Cerebellar cortex (tissue), 1 donor: ENCODE measurements at places on chromosomes 4 and X.

DNA sequence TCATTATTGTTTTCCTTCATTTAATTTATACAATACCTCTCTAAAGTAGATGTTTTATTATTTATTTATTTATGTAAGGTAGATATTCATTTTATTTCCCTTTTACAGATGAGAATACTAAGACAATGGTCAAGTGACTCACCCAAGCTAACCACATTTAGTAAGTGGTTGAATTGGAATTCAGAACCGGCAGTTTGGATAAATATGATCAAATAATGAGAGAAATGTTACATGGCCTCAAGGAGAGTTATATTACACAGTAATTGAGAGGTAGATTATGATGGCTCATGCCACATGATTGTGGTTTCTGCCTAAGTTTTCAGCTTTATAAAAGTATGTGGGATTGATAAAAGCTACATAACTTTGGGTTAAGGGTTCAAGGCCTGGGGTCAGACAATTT is 239.4 kb upstream of the BOD1L1 start:
- DNase-seq: no peak

DNA sequence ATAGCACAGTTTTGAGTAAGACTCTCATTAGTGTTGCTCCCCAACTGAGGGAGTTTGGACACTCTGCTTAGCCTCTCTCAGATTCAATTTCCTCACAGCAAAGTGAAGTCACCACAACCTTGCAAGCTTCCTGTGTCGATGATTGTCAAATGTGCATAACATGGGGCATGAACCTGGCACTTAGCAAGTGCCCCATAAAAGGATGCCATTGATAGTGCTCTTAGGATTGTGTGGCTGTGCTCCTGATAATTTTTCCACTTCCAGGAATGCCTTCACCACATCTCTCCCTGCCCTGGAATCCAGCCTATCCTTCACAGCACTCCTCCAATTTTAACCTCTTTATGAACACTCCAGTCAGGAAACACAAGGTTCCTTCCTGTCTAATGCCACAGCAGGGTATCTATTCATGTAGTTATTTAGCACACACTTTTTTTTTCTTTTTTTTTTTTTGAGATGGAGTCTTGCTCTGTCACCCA is 309.4 kb downstream of the PPP3CA start:
- no peak for DNase-seq

DNA sequence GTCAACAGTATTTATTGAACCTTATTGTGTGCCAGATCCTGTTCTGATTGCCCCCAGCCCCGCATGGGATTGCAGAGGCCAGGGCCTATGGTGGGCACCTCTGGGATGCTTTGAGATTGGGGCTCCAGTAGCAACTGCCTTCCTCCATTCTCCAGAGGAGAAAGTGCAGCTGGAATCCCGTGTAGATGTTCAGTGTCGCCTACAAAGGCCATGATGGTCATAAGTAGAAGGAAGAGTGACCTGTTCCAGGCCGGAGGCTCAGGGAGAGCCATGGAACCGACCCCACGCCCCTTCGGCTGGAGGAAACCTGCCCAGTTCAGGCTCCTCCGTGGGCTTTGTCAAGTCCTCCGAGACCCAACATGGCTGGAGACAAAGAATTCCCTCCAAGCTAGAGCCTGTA is 287.5 kb downstream of the FBXW7 start:
- DNase-seq: no peak

DNA sequence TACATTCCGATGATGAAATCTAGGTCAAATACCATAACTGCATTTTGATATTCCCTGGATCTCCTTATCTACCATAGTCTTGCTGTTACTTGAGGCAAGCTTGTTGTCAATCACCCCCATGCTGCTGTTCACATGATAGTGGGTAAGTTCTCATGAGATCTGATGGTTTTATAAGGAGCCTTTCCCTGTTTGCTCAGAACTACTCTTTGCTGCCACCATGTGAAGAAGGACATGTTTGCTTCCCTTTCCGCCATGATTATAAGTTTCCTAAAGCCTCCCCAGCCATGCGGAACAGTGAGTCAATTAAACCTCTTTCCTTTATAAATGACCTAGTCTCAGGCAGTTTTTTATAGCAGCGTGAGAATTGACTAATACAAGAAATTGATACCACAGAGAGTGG is 432.0 kb downstream of the GLUD2 start:
- DNase-seq: no peak

DNA sequence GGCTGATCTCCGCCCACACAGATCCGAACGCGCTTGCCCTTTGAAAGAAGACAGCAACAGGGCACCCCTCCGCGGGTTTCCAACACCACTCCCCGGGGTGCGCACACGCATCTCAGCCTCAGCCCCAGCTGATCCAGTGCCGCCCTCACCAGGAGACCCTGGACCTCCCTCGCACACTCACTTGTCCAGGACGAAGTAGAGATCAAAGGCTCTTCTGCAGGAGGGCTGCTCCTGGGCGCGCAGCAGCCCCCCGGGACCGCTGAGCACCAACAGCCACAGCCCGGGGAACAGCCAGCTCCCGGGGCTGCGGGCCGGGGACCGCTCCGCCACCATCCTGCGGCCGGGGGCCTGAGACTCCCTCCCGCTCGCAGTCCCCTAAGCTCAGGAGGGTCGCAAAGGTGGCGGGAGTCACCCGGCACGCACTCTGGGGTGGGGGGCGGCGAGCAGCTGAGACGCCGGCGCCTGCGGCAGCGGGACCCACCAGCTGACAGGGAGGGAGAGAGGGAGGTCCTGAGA is 743 bp downstream of the ANTXR2 start:
- no peak for DNase-seq

DNA sequence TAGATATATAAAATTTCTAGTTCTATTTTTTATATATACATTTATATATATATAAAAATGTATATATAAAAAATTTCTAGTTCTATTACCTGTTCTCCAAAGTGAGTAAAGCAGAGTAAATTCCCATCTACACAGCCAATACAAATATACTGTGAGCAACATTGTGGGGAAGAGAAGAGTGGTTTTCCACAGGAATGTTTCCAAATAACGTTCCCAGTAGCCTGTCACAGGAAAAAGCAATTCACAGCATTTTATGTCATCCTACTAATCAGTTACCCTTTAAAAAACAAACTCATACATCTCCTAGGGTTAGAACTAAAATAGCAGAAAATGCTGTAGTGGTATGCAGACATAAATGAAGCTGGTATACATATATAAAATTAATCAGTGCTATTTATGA is 44.5 kb downstream of the AASDH start:
- DNase-seq: no peak

DNA sequence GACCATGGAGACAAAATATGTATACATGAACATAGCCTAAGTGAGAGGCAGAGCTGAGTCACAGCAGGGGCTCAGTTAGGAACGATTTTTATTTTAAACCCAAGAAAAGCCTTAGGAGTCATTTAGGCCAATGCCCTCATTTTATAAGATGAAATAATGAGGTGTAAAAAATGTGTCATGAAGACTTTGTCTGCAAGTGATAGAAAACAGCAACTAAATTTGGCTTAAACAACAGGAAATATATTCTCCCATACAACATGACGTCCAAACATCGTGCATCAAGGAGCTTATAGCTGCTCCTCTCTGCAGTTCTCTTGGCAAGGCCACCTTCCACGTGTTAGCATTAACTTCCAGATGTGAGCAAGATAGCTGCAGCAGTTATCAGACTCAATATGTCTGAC is 16.8 kb downstream of the SCFD2 start:
- no peak for DNase-seq

DNA sequence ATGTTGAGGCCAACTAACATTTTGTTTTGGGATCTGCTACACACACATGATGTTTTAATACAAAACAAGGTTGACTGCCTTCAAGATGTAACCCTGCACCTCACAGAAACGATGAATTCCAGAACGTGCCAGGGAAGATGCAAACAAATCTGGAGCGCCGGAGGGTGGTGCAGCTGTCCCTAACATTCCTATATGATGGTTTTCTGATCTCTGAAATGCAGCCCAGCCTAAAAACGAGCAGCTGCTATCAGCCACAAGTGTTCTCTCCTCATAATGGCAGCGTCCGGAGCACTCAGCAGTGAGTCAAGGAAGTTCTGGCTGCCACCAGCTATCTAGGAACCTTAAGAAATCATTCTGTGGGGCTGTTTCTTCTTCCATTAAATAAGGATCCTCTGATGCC is 333.4 kb downstream of the NR3C2 start:
- no peak for DNase-seq

GRCh38 chr4:10192331-10192730 is 75.7 kb upstream of the WDR1 start:
- DNase-seq: no peak

DNA sequence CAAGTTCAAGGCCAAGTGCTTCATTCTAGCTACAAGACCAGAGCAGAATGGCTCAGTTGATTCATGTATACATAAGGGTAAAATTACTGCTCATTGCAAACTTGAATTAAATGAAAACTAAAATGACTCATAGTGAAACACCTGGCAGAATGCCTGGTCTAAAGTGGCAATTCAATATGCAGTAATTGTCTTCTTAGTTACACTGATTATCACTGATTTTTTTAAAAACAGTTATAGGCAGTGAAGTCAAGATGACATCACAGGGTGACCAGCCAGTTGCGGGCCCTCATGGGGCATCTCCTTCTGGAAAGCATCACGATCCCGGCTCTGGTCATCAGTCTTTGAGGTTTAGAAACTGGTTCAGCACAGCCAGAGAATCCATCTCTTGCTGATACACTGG is 154.2 kb downstream of the RAB28 start:
- DNase-seq: no peak

- DNase-seq: no peak
Measured at GRCh38 chrX:71164071-71164470, 19.4 kb downstream of the NLGN3 start.

DNA sequence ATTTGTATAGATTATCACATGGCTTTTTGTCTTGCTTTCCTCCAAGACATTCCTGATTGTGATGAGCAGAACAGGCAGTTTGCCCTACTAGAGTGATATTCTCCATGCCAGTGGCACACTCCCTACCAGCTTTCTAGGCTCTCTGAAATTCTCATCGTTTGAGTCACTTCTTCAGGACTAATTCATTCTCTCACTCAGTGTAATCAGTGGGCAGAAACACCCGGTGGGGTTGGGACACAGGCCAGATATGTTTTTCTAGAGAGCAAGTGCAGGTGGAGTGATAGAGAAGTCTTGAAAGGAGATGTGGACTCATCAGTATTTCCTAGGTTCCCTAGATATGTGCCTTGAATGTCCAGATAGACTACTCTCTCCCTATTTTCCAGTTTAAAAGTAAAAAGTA is 13.1 kb downstream of the RAB33A start:
- no peak for DNase-seq

DNA sequence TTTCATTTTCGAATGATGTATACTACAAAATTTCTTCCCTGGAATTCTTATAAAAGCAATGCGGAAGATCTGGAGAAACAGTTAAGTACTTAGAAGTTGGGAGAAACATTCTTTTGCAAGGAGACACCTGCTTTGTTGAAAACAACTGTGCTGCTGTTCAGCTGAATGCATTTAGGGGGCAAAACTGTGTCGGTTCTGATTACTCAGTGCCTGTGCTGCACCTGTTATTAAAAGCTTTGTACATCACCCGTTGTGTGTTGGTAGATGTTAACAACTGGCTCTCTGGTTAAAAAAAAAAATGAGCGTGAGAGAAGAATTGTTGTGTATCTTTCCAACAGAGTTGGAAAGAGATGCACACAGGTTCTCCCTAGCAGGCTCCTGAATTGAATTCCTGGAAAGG is 184.1 kb upstream of the HHIP start:
- DNase-seq: no peak

DNA sequence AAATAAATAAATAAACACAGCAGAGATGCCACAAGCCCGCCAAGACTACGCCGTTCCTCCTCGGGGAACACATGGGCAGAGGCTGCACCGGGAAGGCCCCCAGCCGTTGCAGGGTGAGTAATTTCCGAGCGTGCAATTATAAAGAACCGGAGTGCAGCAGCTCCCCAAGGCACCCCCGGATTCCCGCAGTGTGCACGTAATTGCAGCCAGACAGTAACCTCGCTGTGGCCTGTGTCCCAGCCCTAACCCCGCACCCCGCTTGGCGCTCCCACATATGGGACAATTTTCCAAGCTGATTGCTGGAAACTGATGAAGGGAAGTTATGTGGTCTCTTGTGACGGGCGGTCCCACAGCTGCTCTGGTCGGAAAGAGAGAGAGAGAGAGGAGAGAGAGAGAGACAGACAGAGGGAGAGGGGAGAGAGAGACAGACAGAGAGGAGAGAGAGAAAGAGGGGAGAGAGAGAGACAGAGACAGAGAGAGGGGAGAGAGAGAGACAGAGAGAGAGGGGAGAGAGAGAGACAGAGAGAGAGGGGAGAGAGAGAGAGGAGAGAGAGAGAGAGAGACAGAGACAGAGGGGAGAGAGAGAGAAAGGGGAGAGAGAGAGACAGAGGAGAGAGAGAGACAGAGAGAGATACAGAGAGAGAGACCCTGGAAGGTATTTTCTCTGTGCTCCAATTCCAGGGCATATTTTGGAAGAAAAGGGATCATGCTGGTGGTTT is 275.4 kb downstream of the SHOX start:
- DNase-seq: no peak

GRCh38 chrX:47145395-47146120 is 537 bp downstream of the RBM10 start:
- no peak for DNase-seq

DNA sequence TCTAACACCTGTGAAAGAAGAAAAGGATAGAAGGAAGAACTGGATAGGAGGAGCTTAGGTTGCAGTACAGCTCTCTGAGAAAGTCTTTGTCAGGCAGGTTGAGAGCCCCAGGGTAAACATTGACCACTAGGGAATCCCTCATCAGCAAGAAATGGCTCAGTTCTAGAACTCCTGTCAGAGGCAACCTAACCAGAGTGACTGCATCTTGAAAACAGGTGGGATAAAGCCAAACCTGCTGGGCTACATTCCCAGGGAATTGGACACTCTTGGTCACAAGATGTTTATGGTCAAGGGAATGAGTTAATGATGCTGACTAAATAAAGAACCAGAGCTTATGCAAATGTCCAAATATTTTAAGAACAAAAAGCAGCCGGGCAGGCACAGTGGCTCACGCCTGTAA is 108.3 kb upstream of the MED14 start:
- no peak for DNase-seq

DNA sequence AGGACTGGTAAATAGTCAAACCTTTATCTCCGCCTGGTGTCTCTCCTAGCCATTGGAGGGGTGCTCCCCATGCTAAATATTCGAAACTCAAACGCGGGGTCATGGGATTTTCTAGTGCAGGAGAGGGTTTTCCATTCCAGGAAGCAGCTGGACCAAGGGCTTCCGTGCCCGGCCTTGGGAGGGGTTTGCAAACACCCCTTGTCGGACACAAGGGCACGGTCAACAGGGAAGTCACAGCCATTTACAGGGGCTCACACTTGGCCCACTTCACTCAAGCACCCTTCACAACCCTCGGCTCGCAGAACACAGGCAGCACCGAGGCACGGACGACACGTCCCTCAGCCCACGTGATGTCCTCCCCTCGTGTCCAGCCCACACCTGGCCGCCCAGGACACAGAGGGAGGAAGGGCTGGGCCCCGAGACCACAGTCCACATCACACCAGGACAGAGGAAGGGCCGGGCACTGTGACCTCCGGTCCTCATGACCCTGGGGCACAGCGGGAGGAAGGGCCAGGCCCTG is 10.3 kb upstream of the PLCXD1 start:
- no peak for DNase-seq
